ENCODE measurements at places on chromosomes 1 and 21. TPM values are rescaled to one million over a fixed set of nuclear protein-coding genes. Genes with fewer than 3 reads are reported as not detected.
A peak's percentile ranks its signal among the peaks of the same experiment; 100 is the strongest.

Gene CD1B
- total RNA-seq, result not detected

DNA sequence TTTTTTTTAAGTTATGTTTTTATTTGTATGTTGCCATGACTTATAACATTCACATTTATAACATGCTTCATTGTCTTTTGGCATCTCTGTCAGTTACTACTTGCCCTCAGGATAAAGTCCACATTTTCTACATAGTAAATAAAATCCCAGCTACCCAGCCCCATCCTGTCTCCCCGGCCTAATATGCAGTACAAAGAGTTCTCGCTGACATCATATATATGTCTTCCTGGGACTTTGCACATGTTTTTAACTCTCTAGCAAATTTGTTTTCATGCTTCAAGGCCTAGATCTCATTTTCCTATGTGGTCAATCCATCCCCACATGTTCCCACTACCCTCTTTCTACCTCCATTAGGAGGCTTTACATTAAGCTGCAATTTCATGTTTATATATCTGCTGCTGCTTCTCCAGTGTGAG is 33.0 kb upstream of the IVNS1ABP start:
- no peak for DNase-seq

DNA sequence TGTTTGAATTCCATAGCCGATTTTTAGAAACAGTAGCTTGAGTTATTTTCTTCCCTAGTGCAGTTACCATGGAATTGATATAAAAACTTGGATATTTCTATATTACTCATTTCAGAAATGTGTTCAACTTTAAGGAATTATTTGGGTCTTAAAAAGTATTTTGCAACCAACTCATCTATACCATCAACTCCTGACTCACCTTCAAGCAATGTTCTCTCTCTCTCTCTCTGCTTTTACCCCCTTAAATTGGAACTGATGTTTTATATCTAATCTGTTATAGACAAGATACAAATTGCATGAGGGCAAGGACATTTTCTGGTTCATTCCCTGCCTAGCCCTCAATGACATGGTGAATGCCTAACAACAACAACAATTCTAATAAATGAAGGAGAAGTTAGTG is 214.7 kb upstream of the NRIP1 start:
- DNase-seq, result no peak

DNA sequence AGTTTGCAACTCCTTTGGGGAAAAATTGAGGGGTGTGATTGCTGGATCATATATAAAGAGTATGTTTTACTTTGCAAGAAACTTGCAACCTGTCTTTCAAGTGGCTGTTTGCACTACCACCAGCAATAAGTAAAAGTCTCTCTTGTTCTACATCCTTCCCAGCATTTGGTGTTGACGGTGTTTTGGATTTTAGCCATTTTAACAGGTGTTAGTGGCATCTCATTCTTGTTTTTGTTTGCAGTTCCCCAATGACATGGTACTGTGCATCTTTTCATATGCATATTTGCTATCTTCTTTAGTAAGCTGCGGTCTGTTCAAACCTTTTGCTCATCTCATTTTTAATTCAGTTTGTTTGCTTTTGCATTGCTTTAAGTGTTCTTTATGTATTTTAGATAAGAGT is 535.5 kb downstream of the LRRIQ3 start:
- DNase-seq, result no peak

Gene LEMD1
- not detected for total RNA-seq

DNA sequence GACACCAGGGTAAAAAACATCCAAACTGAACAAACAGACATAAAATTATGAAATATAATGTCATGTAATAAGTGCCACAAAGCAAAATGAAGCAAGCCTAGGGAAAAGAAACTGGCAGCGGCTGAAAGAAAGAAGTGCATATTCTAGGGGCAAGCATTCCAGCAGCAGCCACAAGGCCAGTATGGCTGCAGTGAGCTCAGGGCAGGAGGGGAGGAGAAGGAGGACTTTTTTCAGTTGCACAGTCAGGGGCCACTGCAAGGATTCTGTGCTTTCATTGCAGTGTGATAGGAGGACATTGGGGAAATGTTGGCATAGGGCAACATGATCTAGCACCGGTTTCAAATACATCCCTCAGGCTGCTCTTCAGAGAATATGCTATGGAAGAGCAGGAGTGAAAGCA is 263.8 kb downstream of the NEGR1 start:
- DNase-seq, result no peak

DNA sequence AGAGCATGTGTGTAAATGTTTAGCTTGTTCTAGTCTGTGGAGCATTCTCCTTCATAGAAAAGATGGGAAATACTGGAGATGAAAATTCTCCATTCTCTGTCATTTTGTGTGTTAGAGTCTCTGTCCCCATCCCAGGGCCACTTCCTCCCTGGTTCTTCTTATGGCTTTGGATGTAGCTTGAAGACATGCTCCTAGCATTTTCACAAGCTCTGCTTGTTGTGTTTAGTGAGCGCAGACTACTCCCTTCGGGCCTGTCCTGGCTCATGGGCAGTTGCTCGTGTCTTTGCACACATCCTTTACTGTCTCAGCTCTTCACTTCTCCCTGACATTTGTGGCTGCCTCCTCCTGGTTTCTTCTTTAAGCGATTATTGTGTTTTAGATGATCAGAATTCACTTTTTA is 30.4 kb downstream of the MAPKAPK2 start:
- no peak for DNase-seq

DNA sequence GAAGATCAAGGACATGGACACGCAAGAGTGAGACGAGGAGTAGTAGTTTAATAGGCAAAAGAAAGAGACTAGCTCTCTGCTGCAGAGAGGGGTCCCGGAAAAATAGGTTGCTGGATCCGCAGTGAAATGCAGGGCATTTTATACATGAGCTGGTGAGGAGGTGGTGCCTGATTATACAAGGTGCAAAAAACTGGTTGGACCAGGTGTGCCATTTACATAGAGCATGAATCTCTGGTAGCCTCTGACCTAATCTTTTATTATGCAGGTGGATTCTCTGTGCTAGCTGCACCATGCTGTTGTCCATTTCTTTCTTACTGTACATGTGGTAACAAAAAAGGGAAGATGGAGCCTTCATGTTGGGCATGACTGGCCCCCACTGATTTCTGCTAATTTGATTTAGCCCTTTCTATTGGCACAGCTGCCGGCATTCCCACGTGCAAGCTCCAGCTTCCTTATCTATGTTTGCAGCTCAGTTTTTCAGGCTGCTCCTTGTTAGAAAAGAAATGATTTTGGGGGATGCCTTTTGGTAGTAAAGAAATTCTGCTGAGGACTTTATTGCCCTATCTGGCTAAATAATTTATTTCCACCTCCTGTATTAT is 548.1 kb downstream of the BRINP3 start:
- no peak for DNase-seq

- DNase-seq, result no peak
Observed at GRCh38 chr1:169048043-169048442, 58.4 kb upstream of the ATP1B1 start.

Gene ASAP3
- total RNA-seq, result 24.9 TPM

- DNase-seq, result no peak
Observed at GRCh38 chr1:3928586-3928985, 28.5 kb upstream of the C1orf174 start.

Gene EPHA8
- 0.51 TPM for total RNA-seq

Gene SLC1A7
- total RNA-seq, result not detected

DNA sequence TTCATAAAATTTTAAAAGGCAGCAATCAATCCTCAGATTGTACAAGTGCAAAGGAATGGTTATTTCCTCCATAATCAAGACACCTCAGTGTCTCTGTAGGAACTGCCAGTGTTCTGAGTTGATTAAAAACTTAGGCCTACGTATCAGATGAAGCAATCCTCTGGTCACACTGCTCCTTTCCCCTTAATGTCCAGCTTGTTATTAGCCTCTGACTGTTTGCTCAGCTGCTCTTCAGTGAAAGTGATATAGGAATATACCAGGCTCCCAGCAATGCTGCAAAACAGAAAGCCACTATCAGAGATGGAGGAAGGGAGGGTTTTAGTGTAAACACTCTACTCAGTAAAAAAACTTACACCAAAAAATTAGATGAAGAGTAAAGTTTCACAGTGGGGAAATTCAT is 49.8 kb downstream of the SLC35D1 start:
- no peak for DNase-seq

DNA sequence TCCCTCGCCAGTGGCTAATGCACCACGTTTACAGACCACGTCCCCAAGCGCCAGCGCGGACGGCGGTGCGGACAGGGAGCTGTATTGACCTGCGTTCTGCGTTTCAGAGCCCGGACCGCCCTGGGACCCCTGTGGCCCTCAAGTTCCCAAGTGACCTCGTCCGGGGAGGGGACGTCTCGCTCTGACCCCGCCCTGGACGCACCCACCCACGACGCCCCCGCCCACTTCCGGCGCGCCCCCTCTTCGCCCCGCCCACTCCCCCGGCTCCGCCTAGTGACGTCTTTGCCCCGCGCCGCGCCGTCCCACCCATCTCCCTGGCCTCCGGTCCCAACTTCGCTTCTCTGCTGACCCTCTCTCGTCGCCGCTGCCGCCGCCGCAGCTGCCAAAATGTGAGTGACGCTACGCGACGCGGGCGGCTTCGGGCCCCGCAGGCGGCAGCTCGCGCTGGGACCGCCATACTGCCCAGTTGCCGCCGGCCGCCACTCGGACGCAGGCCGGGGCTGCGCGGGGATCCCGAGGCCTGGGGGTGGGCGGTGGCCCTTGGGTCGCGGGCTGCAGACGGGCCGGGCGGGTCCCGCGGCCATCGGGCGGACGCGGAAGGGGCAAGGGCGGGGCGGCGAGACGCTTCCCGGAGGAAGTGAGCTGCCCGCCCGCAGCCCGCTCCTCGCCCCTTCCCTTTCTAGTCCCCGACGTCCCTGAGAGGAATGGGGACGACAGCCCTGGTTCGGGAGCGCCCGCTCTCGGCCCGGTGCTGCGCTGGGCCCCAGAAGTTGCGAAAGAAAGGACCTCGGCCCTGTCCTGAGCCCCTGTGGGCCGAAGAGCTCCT is at the start of gene VAMP3:
TSS of gene VAMP3 (plus strand) at position 300 of the 826 bp plus-strand sequence. CDS start at position 388, 88 bp downstream.
- peak; percentile 93 for DNase-seq

GRCh38 chr1:170929835-170930554 is 5.3 kb upstream of the MROH9 start:
- DNase-seq, result no peak

Gene CLDN17
- total RNA-seq, result not detected

DNA sequence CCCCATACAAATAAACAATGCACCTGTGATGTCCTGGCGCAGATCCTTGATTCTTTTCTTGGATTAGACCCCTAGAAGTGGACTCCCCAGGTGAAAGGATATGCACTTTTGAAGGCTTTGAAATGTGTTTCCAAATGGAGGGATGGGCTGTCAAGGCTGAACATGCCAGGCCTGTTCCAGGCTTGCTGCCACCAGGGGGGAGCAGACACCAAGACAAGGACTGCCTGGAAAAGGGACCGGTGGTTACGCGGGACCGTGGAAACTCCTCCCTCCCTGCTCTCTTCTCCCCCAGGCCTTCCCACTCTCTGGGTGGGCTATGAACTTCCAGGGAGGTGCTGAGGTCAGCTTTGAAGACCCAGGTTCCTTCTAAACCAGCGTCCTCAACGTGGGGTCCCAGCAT is 12.7 kb downstream of the C1QB start:
- DNase-seq, result no peak

- no peak for DNase-seq
Observed at GRCh38 chr1:3584915-3585314, 26.4 kb downstream of the MEGF6 start.

- DNase-seq, result no peak
Observed at GRCh38 chr1:98693385-98693784, 31.9 kb downstream of the SNX7 start.

GRCh38 chr1:89724369-89725010 is 91.6 kb downstream of the LRRC8C start:
- no peak for DNase-seq

GRCh38 chr1:62436039-62436465 is 797 bp upstream of the USP1 start:
- DNase-seq, result peak; percentile 99

DNA sequence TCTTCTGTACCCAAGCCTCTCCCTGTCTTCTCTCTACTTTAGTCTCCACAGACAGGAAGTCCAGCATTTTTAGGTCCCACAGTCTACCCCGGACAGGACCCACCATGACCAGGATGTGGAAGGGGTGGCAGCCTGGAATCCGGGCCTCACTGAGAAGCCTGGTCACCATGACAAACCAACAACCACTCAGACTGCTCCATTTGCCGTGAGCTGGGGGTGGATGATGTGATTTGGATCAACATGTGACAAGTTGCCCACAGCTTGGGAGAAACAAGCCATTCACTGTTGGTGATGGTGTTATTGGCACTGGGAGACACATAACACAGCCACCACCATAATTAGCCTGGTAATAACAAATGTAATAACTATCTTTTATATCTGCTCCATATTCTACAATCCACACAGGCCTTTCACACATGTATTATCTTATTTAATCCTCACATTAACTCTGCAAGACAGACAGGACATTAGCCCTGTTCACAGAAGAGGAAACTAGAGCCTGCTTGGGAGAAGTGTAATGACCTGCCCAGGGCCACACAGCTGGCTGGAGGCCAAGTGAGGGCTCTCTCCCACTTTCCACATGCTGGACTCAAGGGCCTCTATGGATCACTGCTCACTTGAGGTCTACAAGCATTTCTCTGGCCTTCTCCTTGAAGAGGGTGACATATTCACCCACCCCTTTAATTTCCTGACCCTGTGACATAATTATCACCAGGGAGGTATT is 22.9 kb downstream of the MEF2D start:
- DNase-seq, result no peak

Gene PSEN2
- total RNA-seq, result 18.8 TPM

- no peak for DNase-seq
Observed at GRCh38 chr1:193937308-193937707, 750.9 kb upstream of the B3GALT2 start.

Gene TTC22
- total RNA-seq, result not detected

GRCh38 chr1:64898107-64898861 is 68.1 kb downstream of the JAK1 start:
- no peak for DNase-seq

GRCh38 chr1:165632152-165632469 is 1.1 kb downstream of the MGST3 start:
- no peak for DNase-seq

Gene NCF2
- total RNA-seq, result not detected

Gene CRB1
- not detected for total RNA-seq
